ENCODE measurements at places on chromosomes 2 and 18. TPM values are rescaled to one million over a fixed set of nuclear protein-coding genes. Genes with fewer than 3 reads are reported as not detected.

- ATAC-seq: peak; percentile 53
Measured at GRCh38 chr2:36780231-36780839, 83.8 kb downstream of the VIT start.

- ATAC-seq: no peak
Measured at GRCh38 chr2:224930990-224931389, 111.3 kb downstream of the DOCK10 start.

- no peak for ATAC-seq
Measured at GRCh38 chr2:54967269-54967668, 83.0 kb downstream of the RTN4 start.

GRCh38 chr2:205590759-205591158 lies 91.5 kb upstream of the NRP2 start:
- ATAC-seq: peak; percentile 67

GRCh38 chr2:240000671-240001070 lies 24.5 kb downstream of the NDUFA10 start:
- no peak for ATAC-seq

DNA sequence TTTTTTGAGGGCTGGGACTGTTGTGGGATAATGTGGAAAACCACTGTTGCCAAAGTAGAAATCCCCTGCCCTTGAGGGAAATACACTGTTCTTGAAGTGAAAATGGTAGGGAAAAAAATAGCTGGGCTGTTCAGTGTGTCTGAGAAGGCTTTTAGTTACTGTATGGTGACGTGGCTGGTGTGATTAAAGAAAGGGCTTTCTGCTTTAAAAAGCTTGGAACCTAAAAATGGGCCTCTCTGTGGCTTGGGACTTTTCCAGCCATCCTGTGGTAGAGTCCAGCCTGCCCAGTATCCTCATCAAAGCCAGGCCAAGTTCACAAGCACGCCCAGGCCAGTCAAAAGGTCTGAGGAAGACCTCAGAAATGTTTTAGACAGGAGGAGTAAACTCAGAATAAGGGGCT lies 6.8 kb downstream of the MGAT5 start:
- ATAC-seq: no peak

- ATAC-seq: no peak
Measured at GRCh38 chr2:227020416-227020815, 143.6 kb downstream of the COL4A4 start.

GRCh38 chr2:138502255-138503086 lies 901 bp downstream of the SPOPL start:
- peak; percentile 27 for ATAC-seq

GRCh38 chr2:221571025-221571550 lies 1.0 kb downstream of the EPHA4 start:
- no peak for ATAC-seq

The CNNM4 gene
- 9.3 TPM for total RNA-seq

The KCNG2 gene
- total RNA-seq: 0.20 TPM

The NPHP1 gene
- 0.84 TPM for total RNA-seq

The APCDD1 gene
- 42.2 TPM for total RNA-seq

The CD8B2 gene
- not detected for total RNA-seq

The ATP8B1 gene
- total RNA-seq: 37.7 TPM

All from esophagus mucosa (tissue), 1 donor.